ENCODE measurements at places on chromosomes 7 and 10. TPM values are rescaled to one million over a fixed set of nuclear protein-coding genes. Genes with fewer than 3 reads are reported as not detected.

The PHYHIPL gene
- 18.9 TPM for total RNA-seq

The CAV1 gene
- 16.7 TPM for total RNA-seq

The ZNF735 gene
- total RNA-seq = not detected

The ZNF853 gene
- 19.2 TPM for total RNA-seq

The DUS4L gene
- total RNA-seq = 9.8 TPM

The EGFR gene
- 18.4 TPM for total RNA-seq

The SHTN1 gene
- total RNA-seq = 78.2 TPM

The C10orf62 gene
- total RNA-seq = not detected

The TFPI2 gene
- 0.25 TPM for total RNA-seq

The RASA4B gene
- 7.1 TPM for total RNA-seq

The CYP3A7 gene
- total RNA-seq = not detected

The GPNMB gene
- total RNA-seq = 4.7 TPM

The FANK1 gene
- 1.5 TPM for total RNA-seq

The PPP1R3A gene
- total RNA-seq = not detected

The MASTL gene
- 7.6 TPM for total RNA-seq
